ENCODE measurements at places on chromosomes 1 and 21.
A peak's percentile ranks its signal among the peaks of the same experiment; 100 is the strongest.

GRCh38 chr1:55635856-55636255 is 420.7 kb upstream of the USP24 start:
- DNase-seq = no peak

GRCh38 chr1:204971517-204972336 is 71.3 kb upstream of the CNTN2 start:
- no peak for DNase-seq

- no peak for DNase-seq
Observed at GRCh38 chr1:24803987-24804530, 58.8 kb downstream of the CLIC4 start.

DNA sequence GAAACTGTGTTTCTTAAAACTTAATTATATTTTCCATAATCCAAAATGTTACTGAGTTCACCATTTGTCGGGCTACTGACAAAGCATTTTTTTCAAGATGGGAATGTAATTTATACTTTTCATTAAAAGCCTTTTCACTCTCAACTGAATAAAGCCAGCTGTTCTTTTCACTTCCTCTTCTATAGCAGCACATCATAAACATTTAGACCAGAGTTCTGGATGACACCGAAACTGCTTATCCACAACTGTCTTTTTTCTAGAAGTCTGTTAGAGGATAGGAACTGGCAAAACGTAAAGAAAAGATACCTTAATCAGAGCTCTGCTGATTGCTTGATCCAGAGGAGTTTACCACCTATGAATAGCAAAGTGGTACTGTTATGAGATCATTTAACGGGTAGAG is 594.7 kb downstream of the ADGRL2 start:
- no peak for DNase-seq

DNA sequence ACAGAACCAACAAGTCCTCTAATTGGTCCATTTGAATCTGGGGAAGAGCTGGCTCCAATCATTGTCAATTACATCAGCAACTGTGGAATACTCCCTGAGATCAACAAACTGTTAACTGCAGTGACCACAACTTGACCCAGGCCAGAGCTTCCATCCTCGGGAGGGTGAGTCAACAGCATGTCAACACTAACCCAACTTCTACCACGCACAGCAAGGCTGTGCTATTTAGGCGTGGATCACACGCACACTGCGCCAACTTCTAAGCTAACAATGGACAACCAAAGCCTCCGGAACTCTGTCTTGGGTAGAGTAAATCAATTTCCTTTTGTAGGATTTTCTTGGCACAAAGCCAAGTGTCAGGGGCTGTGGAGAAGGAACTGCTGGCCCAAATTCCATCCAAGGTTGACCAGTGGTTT is 30.4 kb downstream of the APP start:
- no peak for DNase-seq

GRCh38 chr1:46183079-46183847 is 7.0 kb upstream of the P3R3URF start:
- DNase-seq = no peak

- peak; percentile 61 for DNase-seq
Observed at GRCh38 chr1:92784639-92785500, at the start of gene EVI5. Gene EVI5, minus strand, starts transcription at chr1:92785108. Its CDS starts 48,562 bp downstream, at chr1:92736546.

DNA sequence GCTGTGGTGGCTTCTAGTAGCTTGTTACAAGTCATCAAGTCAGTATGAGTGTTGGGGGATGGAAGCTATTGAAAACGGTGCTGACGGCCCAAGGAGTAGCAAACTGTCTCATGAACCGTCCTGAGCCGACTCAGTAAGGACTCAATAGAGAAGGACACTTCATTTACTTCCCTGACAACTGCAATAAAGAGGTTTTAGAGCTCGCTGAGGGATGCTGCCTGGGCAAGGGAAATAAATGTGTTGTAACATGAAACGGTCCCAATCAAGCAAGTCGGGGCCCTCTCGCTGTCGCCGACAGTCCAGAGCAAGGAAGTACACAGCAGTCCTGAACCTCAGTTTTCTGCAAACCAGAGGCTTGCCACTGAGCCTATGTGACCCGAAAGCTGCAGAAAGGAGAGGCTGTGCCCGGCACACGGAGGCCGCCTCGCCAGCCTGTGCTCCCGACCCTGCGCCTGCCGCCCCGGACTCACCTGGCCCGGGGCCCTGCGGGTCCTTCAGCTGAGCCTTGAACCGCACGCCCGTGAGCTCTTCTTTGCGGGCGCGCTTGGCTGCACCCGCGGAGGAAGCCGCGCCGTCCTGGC is 423 bp downstream of the URB1 start:
- no peak for DNase-seq

- peak; percentile 23 for DNase-seq
Observed at GRCh38 chr1:144101397-144102045, 129.7 kb upstream of the FAM72C start.

- DNase-seq = no peak
Observed at GRCh38 chr1:241475671-241476070, 43.9 kb downstream of the FH start.

DNA sequence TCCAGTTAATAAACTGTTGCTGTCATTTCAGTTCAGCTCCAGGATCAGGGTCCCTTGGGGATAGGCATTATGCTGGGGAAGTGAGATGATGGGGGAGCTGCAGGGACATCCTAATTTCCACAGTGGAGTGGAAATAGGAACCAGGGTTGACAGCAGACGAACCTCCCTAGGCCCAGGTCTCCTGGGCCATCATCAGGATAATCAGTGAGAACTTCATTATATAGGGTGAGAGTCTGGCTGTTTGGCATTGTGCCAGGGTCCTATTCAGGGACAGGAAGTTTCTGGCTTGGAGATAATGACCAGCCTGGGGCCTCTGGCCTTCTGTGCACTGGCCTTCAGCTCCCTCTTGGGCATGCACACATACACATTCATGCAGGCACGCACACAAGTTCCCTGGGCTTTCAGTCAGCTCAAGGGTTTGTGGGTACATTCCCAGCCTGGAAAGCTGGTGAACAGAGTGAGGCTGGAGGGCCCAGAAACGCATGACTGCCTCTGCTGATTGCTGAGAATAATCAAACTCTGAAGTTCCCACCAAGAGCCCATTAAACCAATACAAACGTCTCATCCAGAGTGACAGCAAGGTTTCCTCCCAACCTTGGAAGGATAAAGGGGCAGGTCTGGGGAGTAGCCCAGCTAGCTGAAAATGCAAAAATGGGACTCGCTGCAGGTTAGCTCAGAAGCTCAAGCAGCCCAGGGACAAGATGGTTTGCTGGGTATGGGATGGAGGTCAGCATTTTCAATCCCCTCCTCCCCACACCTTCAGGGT is 13.9 kb upstream of the LRIG2 start:
- no peak for DNase-seq

- no peak for DNase-seq
Observed at GRCh38 chr1:181050922-181051321, 17.1 kb downstream of the MR1 start.

GRCh38 chr21:45000637-45001133 is 60.9 kb downstream of the SLX9 start:
- DNase-seq = no peak

DNA sequence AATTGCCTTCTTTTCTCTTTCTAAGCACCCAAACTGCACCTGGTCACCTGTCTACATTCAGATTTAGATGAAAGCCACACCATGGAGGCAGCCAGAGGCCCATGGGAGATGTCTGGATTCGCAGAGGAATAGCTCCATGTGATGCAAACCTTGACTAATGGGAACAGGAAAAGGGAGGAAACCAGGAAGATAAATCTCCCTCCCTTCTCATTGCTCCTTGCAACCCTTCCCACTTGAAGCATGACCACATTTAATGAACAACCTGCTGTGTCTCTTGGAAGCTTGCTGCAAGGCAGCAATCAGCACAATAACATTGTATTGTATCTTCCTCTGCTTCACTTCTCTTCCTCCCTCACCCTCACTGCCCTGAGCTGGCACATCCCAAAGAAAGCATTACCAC is 42.6 kb upstream of the KLF17 start:
- DNase-seq = no peak

- no peak for DNase-seq
Observed at GRCh38 chr1:234656944-234657654, 47.1 kb upstream of the IRF2BP2 start.

GRCh38 chr1:169884634-169885033 is 9.1 kb downstream of the SCYL3 start:
- no peak for DNase-seq

DNA sequence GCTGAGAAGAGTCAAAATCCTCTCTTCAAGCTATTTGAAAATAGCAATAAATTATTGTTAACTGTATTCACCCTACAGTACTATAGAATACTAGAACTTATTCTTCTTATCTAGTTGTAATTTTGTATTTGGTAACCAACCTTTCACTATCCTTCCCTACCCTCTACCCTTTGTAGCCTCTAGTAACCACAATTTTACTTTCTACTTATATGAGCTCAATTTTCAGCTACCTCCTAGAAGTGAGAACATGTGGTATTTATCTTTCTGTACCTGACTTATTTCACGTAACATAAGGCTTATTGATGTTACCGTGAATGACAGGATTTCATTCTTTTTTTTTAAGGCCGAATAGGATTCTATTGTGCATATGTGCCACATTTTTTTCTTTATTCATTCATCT is 30.0 kb downstream of the ZC3H11B start:
- DNase-seq = no peak

DNA sequence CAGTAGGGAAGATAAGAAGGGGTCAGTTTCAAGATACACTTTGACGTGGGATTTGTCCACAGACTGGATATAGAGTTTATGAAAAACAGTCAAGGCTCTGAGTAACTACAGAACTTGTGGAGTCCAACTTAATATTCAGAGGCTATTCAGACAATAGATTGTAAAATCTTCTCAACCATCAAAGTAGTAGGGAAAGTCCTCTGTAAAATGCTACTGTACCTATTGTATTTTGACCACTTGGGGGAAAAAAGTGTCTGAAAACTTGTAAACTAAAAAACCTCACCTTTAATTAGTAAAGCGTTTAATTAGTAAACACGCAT is 10.5 kb downstream of the PTP4A2 start:
- DNase-seq = no peak

DNA sequence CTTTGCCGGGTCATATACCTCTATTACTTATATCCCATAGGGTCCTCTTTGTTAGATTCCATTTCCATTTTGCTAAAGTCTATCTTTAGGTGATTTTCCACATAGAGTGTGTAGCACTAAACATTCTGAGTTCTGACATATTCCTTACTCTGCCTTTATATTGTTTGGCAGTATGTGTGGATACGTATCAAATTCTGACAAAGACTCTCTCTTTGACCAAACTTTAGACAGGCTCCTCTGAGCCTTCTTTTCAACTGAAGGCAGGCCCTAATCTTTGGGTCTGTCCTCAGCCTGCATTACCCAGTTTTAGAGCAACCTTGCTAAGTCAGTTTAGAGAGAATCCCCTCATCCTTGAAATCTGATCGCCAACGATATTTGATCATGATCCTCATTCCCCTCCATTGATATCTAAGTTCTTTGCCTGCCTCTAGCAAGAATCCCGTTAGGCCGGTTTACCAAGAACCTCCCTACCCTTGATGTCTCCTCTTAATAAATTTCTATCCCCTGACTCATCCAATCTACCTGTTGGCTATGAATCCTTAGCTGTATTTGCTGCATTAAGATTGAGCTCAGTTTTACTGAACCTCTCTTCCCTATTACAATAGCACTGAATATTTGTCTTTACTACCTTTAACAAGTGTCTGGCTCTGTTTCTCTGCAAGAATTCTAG is 10.4 kb upstream of the PPT1 start:
- DNase-seq = no peak

All from T-cell (primary cell).